ENCODE measurements at places on chromosomes 2 and 18. TPM values are rescaled to one million over a fixed set of nuclear protein-coding genes. Genes with fewer than 3 reads are reported as not detected.

DNA sequence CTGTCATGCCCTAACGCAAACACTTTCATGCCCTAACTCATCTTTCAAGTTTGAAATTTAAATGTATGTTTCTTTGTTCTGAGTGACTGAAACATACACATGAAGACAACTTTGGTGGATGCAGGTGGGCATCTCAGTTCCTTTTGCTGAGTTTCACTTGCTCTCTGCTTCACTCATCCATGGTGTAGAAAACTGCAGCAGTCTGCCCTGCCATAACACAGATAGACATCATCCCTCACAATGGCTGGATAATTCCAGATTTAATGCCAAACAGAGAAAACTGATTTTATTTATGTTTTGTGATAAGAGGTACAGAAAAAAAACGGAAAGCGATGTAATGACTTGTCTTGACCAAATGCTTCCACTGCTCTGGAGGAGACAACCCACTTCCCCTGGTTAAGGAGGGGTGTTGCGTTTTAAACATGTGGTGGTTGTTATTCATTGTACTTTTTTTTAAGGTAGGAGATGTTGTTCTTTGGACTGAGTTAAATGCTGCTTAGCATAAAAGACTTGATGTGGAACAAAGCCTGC is 70.4 kb downstream of the RHBDD1 start:
- no peak overlapping the region for H3K27ac ChIP-seq
- peaks cover 23% of the 10 kb centered on the region for H3K4me1 ChIP-seq

TMEM200C gene
- total RNA-seq: not detected

UPP2 gene
- not detected for total RNA-seq

DNA sequence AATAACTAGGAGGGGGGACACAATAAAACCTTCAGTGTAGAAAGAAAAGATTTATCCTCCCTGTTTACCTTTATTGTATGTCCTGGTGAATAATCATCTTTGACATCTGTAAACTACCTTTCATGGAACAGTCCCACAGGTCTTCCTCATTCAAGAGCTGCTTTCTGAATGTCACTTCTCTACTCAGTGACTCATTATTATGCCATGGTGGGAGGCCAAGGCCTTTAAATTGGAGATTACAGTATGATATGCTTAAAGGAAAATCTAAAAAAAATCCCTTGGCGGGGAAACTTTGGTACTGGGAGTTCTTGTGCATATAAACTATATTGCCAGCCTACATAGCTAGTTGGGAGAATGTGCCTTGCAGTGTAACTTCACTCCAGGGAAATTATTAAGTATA is 713.0 kb downstream of the TDRD15 start:
- no peak for DNase-seq
- H3K27me3 ChIP-seq: no peaks in the 10 kb centered on the region
- no peaks in the 10 kb centered on the region for H3K4me1 ChIP-seq

DNA sequence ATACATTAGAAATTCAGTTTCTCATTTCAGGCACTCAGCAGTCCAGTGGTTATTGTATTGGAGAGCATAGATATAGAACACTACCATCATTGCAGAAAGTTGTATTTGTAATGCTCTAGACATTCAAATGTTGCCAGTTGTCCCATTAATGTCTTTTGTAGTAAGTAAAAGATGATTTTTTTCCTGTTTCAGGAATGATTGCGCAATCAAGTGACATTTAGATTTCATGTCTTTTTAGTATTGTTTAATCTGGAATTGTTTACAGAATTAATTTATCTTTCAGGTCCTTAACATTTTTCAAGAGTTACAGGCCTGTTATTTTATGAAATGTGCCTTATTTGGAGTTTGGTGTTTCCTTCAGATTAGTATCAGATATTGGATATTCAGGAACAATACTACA is 134.7 kb downstream of the MSTN start:
- no peak overlapping the region for H3K27ac ChIP-seq
- H3K4me1 ChIP-seq: peaks cover 26% of the 10 kb centered on the region
- no peaks in the 10 kb centered on the region for H3K27me3 ChIP-seq
- DNase-seq: peak; percentile 49
- no peak overlapping the region for H3K4me3 ChIP-seq

DNA sequence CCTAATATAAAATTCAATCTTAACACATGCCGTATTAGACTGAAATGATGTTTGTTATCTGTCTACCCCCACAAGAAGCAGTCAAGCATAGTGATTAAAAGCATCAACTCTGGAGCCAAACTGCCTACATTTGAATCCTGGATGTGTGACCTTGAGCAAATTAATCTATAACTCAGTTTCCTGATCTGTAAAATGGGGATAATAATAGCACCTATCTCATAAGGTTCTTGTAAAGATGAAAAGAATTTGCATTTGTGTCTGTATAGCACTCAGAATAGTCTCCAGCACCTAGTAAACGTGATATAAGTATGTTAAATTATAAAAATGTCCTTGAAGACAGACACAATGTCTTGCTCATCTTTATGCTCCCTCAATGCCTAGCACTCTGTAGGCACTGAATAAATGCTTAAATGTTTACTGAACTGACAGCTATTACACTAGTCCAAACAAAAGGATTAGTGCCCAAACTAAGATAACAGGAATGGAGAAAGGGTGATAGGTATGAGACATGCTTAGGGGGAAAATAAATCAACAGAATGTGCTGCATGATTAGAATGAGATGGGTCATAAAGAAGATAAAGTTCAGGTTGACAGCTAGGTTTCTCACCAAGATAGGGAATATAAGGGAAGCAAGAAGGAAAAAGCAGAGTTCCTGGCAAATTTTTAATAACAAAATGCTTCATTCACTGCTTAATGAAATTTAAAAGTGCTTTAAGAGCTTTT is 180.6 kb downstream of the ATAD2B start:
- H3K27me3 ChIP-seq: no peaks in the 10 kb centered on the region
- no peak overlapping the region for H3K4me3 ChIP-seq
- DNase-seq: no peak
- H3K27ac ChIP-seq: no peak overlapping the region

GRCh38 chr2:61993422-61994024 is 88.0 kb downstream of the COMMD1 start:
- no peaks in the 10 kb centered on the region for H3K27me3 ChIP-seq
- H3K27ac ChIP-seq: no peak overlapping the region
- no peaks in the 10 kb centered on the region for H3K4me1 ChIP-seq
- H3K36me3 ChIP-seq: no peaks in the 10 kb centered on the region

ANKRD62 gene
- not detected for total RNA-seq

- H3K4me1 ChIP-seq: no peaks in the 10 kb centered on the region
- no peak for DNase-seq
- no peaks in the 10 kb centered on the region for H3K36me3 ChIP-seq
- H3K4me3 ChIP-seq: no peak overlapping the region
Measured at GRCh38 chr2:181399027-181399426, 58.2 kb upstream of the ITGA4 start.

- no peaks in the 10 kb centered on the region for H3K27me3 ChIP-seq
- H3K4me3 ChIP-seq: no peak overlapping the region
- no peaks in the 10 kb centered on the region for H3K4me1 ChIP-seq
Measured at GRCh38 chr18:54718408-54718773, 109.9 kb upstream of the RAB27B start.

SLC9A4 gene
- total RNA-seq: not detected

- no peak overlapping the region for H3K4me3 ChIP-seq
- H3K36me3 ChIP-seq: no peaks in the 10 kb centered on the region
- 0 out of 2 replicates have a peak, but pooled peaks cover 7% of the 10 kb centered on the region for H3K4me1 ChIP-seq
- H3K27ac ChIP-seq: no peak overlapping the region
- H3K27me3 ChIP-seq: peaks cover 11% of the 10 kb centered on the region
- DNase-seq: peak; percentile 81
Measured at GRCh38 chr18:62999392-62999791, 284.1 kb downstream of the PHLPP1 start.

GRCh38 chr2:170820757-170821530 is 4.3 kb downstream of the GAD1 start:
- H3K27me3 ChIP-seq: peaks cover 60% of the 10 kb centered on the region
- no peak for DNase-seq
- peaks cover 4% of the 10 kb centered on the region for H3K4me1 ChIP-seq
- H3K4me3 ChIP-seq: no peak overlapping the region
- H3K36me3 ChIP-seq: no peaks in the 10 kb centered on the region

LRRTM1 gene
- not detected for total RNA-seq

C2orf78 gene
- total RNA-seq: not detected

OR6B2 gene
- total RNA-seq: not detected

GRCh38 chr2:66324356-66324755 is 110.6 kb upstream of the MEIS1 start:
- H3K36me3 ChIP-seq: no peaks in the 10 kb centered on the region
- H3K4me3 ChIP-seq: no peak overlapping the region
- H3K27me3 ChIP-seq: peaks cover 18% of the 10 kb centered on the region
- no peak overlapping the region for H3K27ac ChIP-seq
- no peak for DNase-seq
- H3K4me1 ChIP-seq: no peaks in the 10 kb centered on the region

DNA sequence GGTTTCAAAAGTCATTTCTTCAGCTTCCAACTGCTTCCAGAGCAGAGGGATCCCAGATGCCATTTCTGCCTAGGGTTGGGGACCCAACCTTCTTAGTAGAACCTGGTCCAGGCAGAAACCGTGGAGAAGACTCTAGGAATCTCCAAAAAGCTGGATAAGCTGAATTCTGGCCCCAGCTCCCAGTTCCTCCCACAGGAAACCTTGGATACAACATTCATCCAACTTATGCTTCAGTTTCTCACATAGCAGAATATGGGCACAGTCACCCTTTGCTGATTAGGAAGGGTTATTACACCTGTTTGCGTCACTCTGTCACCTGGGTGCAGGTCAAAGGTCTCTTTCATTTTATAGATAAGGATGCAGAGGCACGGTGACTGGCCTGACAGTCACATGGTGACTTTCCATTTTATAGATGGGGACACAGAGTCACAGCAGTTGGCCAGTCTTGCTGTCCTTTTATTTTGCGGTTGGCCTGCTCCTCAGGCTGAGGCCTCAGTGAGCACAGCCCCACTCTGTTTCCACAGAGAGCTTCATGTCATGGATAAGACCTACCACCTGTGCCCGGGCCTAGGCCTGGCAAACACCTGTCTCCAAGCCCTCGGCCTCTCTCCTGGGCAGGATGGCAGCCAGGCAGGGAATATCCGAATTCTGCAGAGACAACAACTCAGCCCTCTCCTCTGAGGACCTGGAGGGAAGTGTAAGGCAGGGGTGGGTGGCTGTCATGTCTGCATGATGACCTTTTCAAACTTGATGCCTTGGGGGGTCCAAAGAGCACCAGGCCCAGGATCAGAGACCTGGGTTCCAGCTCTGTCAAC is 148.8 kb downstream of the SMAD7 start:
- H3K36me3 ChIP-seq: peaks cover 8% of the 10 kb centered on the region
- no peak overlapping the region for H3K4me3 ChIP-seq
- H3K4me1 ChIP-seq: peaks cover 18% of the 10 kb centered on the region

GATA6 gene
- 17.6 TPM for total RNA-seq

GRCh38 chr2:7703543-7704144 is 786.4 kb downstream of the RNF144A start:
- no peaks in the 10 kb centered on the region for H3K27me3 ChIP-seq
- no peak for DNase-seq
- no peaks in the 10 kb centered on the region for H3K36me3 ChIP-seq
- H3K4me3 ChIP-seq: no peak overlapping the region
- H3K4me1 ChIP-seq: peaks cover 24% of the 10 kb centered on the region

DNA sequence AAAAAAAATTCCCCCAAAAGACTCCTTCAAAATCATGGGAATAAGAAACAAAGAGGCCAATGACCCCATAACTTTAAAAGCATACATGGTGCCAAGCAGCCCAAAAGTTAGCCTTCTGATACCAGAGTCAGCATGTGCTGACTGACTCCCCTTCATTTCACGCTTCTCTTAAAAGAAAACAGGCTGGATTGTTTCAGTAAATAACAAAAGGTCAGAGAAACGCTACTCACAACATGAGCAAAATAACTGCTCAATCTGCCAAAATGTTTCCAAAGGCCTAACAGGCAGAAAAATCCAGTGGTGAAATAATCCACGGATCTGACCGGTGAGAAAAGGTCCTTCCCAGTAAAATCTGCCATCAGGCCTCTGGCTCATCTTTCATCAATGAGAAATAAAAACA is 71.6 kb downstream of the BCL2 start:
- 0 out of 2 replicates have a peak, but pooled peaks cover under 1% of the 10 kb centered on the region for H3K4me1 ChIP-seq
- no peaks in the 10 kb centered on the region for H3K36me3 ChIP-seq
- H3K27ac ChIP-seq: no peak overlapping the region
- H3K4me3 ChIP-seq: no peak overlapping the region
- H3K27me3 ChIP-seq: no peaks in the 10 kb centered on the region

- no peaks in the 10 kb centered on the region for H3K4me1 ChIP-seq
- H3K4me3 ChIP-seq: no peak overlapping the region
- no peak for DNase-seq
- no peak overlapping the region for H3K27ac ChIP-seq
Measured at GRCh38 chr2:160085662-160086061, 23.2 kb upstream of the PLA2R1 start.

- H3K4me3 ChIP-seq: peak within 1 kb of the TSS; percentile 90
- peaks cover 16% of the 10 kb centered on the region for H3K4me1 ChIP-seq
- H3K27me3 ChIP-seq: no peaks in the 10 kb centered on the region
- peak within 1 kb of the TSS; percentile 90 for H3K27ac ChIP-seq
- peaks cover 12% of the 10 kb centered on the region for H3K36me3 ChIP-seq
Measured at GRCh38 chr2:9474361-9475057, at the start of gene IAH1. TSS of gene IAH1 (plus strand) at chr2:9474551. CDS start at chr2:9474567, 16 bp downstream.

DNA sequence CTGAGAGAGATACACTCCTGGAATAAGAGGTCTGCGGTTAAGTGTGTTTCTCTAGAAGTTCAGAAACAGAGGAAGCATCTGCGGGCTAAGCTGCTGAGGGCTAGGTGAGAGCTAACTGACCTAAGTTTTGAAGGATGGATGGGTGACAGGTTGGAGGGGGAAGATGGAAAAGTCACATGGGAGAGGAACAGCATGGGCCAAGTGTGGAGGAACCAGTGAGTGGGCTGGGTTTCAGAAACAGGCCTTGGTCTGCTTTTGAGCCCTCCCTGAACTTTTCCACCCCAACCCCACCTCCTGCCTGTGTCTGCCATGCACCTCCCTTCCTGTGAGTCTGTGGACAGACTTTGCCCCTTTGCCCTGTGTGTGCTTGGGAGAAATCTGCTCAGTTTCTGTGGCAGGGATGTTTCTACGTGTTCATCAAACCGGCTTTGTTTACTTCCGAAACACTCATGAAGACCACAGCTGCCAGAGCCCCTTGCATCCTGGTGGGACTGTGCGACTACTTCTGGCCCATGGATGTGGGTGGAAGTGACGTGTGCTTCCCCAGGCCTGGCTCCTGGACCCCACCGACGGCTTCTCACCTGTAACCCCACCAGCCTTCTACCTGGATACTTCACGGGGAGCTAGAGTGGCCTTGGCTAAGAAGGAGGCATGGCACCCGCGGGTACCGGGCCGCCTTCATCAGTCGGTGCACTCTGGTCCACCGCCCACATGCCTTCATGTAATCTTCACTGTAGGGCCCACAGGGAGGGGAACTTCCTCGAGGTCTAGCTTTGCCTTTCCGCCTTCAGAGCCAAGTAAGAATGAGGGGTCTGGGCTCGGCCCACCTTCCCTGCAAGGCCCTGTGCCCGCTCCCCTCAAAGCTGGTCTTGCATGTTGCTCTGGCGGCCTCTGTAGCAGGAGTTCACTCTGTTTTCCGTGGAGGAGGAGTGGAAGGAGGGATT is 1.4 kb upstream of the HPCAL1 start:
- DNase-seq: no peak
- H3K36me3 ChIP-seq: no peaks in the 10 kb centered on the region
- peaks cover 27% of the 10 kb centered on the region for H3K4me1 ChIP-seq
- H3K27me3 ChIP-seq: no peaks in the 10 kb centered on the region
- no peak overlapping the region for H3K4me3 ChIP-seq
- no peak overlapping the region for H3K27ac ChIP-seq
